Heart left ventricle (tissue), 16 donors: ENCODE measurements at places on chromosomes 12 and 14.

DNA sequence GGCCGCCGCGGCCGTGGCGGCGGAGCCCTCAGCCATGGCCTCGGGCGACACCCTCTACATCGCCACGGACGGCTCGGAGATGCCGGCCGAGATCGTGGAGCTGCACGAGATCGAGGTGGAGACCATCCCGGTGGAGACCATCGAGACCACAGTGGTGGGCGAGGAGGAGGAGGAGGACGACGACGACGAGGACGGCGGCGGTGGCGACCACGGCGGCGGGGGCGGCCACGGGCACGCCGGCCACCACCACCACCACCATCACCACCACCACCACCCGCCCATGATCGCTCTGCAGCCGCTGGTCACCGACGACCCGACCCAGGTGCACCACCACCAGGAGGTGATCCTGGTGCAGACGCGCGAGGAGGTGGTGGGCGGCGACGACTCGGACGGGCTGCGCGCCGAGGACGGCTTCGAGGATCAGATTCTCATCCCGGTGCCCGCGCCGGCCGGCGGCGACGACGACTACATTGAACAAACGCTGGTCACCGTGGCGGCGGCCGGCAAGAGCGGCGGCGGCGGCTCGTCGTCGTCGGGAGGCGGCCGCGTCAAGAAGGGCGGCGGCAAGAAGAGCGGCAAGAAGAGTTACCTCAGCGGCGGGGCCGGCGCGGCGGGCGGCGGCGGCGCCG, 381 bp downstream of the YY1 start:
- peak; percentile 29 for DNase-seq

DNA sequence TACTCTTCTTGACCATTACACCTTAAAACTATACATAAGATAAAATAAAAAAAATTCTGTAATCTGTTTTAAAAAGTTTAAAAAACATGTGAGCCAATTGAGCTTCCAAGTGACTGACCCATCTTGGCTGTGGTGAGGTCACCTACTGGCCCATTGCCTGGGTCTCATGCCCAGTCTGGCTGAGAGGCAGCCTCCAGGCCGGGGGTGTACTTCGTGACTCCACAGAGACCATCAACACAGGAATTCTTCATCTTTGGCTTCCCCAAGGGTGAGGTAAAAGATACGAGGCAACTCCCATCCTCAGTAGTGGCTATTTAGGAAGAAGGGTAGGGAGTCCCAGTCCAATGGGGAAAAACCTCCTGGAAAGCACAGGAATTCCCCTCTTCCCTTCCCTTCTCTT, 113.2 kb downstream of the APAF1 start:
- DNase-seq: no peak

DNA sequence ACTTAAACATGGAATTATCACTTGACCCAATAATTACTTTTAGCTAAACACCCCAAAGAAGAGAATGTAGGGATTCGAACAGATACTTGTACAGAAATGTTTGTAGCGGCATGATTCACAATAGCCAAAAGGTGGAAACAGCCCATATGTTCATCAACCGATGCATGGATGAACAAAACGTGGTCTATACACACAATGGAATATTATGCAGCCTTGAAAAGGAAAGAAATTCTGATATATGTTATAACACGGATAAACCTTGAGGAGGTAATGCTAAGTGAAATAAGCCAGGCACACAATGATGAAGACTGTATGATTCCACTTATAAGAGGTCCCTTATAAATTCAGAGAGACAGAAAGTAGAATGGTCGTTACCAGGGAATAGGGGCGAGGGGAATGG, 659.4 kb downstream of the MED13L start:
- no peak for DNase-seq

DNA sequence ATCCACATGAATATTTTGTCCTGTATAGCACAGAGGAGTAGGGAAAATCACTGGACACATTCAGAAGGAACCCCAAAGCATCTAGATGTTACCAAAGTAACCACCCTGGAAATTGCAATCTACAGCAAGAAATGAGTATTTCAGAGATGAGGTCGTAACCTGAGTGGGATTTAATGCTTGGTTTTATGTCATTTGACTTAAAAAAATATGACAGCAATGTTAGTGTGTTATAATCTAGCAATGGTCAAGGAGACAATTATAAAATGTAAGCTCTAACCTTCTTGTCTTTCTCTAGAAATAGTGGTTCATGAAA, 256.6 kb downstream of the NAV3 start:
- no peak for DNase-seq

DNA sequence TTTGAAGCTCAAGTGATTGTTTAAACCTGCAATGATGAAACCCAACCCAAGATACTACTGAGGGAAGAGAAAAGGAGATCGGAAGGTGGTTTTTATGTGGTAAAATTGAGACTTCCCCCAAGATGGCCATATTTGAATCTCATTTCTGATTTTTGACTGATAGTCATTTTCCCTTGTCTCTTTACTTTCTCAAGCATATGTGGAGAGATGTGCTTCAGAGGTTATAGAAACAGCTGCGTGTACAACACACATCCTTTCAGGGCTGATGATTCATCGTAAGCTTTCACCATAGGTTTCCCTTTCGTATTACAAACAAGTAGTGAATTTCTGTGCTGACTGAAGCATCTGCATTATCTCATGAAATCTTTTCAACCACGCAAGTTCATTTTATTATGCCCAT, 276.2 kb downstream of the EMP1 start:
- DNase-seq: no peak

- DNase-seq: no peak
Measured at GRCh38 chr14:79407572-79407971, 803.7 kb downstream of the DIO2 start.

- DNase-seq: no peak
Measured at GRCh38 chr14:104435147-104436046, 144.2 kb upstream of the C14orf180 start.

DNA sequence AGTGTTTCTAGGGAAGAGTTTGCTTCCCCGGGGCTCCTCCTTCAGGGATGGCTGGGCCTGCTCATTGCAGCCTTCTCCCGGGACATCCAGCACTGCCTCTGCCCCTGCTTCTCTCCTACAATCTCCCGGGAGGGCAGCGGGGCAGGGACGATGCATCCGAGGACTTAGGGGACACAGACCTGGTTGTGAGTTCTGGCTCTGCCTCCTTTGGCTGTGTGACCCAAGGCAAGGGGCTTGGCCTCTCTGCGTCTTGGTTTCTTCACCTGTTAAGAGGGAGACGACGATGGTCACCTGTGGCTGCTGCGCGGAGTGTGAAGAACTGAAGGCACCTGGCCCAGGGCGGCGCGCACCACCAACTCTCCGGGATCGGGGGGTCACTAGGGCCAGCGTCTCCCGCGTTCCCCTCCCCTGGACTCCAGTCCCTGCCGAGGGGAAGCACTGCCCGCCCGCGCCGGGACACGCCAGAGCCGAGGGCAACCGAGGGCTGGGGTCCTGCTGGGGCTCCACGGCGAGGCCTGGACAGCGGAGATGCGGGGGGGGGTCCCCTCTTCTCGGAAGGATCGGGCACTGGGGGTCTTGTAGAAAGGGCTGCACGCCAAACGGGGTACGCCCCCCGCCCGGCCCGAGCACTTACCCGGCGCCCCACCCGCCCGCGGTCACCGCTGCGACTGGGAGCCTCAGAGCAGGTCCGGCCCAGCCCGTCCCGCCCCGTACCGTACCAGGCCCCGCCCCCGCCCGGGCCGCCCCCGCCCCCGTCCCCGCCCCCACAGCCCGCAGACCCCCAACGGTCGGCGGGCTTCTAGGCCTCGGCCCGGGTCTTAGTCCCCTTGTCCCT, at the start of gene HVCN1:
HVCN1 (minus strand) TSS at position 670 of the 835 bp plus-strand sequence. CDS start 5,870 bp downstream, outside the sequence.
- peak; percentile 69 for DNase-seq

DNA sequence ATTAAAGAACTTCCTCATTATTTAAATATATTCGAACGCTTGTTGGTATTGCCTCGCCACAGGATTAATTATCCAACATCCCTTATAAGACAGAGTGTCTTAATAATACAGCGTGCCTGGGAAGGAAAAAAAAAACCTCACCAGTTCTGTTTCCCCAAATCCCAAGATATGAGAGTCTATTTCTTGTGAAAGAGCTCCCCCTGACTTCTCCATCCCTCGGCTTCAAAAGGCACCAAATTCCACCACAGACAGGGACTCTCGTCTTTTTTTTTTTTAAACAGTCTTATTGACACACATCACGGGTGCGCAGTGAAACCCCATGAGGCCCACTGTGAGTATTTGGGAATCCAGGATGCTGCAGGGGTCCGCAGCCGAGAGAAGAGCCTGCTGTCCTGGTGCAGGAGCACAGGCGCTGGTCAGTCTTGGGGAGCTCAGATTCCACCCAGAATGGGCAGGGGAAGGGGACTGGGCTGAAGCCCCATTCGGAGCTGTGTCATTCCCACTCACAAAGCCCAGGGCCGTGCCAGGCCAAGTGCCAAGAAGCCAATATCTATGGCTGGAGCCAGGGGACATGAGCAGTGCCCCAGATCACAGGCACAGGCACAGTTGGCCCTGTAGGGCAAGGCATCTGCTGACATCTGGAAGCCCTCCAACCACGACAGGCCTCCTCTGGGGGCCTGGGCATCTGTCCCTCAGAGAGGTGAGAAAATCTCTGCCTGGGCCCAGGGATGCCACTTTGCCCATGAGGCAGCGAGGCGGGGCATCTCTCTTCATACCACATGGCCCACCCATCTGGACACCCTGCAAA, 71.9 kb downstream of the BCL11B start:
- peak; percentile 34 for DNase-seq

DNA sequence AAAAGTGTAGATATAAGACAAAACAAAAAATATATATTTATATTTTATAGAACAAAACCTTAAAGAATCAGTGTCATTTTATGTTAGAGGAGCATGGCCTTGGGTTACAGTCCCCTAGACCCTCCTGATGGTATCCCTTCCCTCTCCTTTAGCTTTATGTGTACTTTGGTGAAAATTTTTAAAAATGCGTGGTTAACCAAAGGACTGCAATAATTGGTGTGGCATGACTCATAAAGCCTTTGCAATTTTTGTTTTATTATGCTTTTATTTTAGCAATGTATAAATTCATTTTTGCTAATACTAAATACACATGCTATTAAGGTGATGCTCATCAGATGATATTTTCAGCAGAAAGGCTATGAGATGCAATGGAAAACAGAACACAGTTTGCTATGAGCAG, 264.4 kb downstream of the SYT1 start:
- no peak for DNase-seq

- no peak for DNase-seq
Measured at GRCh38 chr12:121568518-121568917, 12.3 kb downstream of the KDM2B start.

GRCh38 chr14:53006931-53007562, 56.2 kb upstream of the FERMT2 start:
- no peak for DNase-seq

DNA sequence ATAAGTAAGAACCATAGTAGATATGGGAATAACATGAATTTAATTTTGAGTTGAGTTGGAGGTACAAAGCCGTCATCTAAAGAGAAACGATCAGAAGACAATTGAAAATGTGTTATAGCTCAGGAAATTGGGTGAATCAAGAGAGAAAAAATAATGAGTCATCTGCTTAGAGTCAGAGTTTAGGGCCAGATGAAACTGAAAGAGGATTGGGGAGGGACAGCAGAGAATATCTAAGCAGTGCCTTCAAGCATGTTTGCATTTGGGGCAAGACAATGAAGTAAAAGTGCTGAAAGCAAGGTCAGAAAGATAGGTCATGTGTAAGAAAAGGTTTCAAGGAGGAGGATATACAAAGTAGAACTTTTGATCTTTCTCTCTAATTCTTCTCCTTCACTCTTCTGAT, 49.4 kb downstream of the SLC15A5 start:
- no peak for DNase-seq

- no peak for DNase-seq
Measured at GRCh38 chr14:60951776-60952435, 29.0 kb downstream of the TRMT5 start.

DNA sequence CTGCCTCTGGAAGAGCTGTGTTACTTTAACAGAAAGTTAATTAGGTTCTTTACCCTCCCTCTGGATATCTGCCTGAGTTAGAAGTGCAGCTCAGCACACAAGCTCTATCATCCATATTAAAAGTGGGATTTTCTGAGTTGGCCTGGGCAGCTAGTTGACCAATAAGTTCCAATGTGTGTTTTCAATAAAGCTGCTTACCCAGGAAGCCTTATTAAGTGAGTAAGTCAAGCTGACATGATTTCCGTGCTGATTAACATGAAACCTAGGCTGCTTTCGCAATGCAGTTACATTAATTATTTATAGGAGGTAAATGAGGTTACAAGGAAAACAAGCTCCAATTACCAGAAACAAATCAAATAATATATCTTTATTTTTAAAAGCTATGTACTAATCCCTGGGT, 4.8 kb downstream of the NEUROD4 start:
- DNase-seq: no peak

GRCh38 chr14:101920271-101920670, 44.1 kb upstream of the DYNC1H1 start:
- DNase-seq: no peak

GRCh38 chr12:95416111-95416636, 57.8 kb upstream of the METAP2 start:
- no peak for DNase-seq
